NCI-H2081 treated with DMSO at 0.1 percent for 48 hours (cell line): ENCODE measurements at places on chromosomes 13 and 19.

DNA sequence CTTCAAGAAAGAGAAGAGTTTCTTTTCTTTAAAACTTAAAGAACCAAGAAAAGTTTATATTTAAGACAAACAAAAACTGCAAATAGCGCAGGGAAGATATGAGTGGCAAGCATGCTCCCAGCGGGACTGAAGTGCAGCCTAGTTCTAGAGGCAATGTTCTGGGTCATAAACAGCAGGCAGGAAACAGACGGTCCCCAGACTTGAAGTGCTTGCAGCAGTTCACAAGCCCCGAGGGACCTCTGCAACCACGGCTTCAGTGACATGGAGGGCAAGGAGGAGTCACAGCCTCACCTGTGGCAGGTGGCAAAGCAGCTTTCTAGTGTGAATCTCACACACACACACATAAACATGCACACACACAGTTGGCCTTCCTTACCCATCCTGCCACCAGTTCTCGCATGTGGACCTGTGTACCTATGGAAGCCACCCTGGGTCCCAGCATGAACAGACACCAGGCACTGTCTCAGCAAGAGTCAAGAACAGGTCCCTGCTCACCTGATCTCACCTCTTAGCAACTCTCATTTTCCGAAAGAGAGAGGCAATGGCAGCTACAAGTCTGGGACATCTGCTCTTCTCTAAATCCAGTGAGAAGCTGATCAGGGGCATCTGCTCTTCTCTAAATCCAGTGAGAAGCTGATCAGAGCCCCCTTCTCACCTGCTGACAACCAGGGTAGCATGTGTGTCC is 162.0 kb downstream of the EFNB2 start:
- DNase-seq = no peak

GRCh38 chr19:18234194-18234593 is 8.0 kb upstream of the PDE4C start:
- no peak for DNase-seq

GRCh38 chr13:28257305-28257704 is 119.0 kb downstream of the PAN3 start:
- no peak for DNase-seq

DNA sequence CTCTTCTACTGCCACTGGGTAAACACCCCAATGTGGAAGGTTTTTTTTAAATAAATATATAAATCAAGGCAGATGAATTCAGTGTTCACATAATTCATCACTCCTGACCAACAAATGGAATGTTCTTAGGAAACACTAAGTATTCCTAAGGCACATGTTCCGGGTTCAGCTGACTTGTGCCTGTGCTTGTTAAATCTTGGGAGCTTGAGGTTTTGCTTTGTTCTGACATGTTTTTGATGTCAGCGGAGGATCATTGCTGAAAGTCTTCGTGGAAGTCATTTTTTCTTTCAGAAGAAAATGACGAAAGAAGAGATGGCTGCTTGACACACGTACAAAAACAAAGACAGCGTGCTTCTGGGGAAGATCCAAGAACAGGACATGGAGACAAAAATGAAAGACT is 185.8 kb downstream of the MZT1 start:
- DNase-seq = no peak

GRCh38 chr13:78598116-78598781 is 5.1 kb downstream of the POU4F1 start:
- DNase-seq = no peak

GRCh38 chr19:5192568-5192967 is 148.0 kb downstream of the PTPRS start:
- DNase-seq = no peak

DNA sequence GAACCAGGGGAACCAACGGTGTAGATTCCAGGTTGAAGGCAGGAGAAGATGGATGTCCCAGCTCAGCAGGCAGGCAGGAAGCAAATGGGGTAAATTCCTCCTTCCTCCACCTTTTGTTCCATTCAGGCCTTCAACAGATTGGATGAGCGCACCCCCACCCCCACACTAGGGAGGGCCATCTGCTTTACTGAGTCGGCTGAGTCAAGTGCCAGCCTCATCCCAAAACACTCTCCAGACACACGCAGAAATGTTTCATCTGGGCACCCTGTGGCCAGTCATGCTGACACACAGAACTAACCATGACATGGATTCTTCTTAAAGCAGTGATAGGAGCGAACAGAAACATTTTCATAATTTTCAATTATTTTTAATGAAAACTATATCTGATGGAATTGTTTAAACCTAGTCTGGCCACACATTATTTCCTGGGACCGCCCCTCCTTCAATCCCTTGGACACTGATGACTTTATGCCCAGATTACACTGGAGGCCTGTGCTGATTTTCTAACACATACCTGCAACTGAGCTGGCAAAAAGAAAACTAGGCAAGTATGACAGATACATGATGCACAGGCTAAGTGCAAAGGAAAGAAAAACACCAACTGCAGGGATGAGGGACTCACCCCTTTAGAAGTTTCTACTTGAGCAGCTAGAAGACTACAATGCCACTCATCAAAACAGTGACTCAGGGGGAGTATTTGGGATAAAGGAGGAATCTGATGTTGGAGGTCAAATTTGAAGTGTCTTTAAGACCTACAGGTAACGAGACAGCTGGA is 154.2 kb downstream of the TNFRSF19 start:
- no peak for DNase-seq

DNA sequence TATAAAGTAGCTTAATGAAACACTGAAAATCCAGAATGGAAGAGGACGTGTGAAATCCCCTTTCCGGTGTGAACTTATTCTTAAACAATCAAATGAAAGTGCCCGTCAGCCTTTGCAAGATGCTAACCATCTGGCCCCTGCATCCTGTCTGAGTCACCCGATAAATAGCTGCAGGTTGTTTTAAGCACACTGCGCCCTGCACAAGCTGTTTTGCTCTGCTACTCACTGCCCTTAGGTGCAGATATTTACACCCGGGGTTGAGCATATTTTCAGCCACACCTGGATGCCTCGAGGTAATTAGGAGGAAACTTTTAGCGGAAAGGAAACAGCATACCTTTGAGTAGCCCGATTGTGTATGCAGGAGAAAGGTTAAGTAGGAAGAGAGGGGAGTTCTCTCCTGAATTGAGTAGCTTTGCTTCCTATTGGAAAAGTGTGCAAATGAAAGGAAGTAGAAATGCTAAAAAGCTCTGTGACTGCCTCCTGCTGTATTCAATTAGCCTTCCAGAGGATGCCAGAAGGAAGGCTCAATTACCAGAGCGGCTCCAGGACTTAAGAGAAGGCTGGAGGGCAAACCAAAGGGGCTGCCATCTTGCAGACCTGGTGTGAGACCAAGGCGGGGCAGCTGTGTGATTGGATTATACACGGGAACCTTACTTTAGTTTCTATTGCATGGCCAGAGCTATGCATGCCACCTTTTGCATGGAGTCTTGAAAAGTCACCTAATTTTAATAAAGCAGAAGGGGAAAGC is 42.5 kb downstream of the IRS2 start:
- DNase-seq = no peak

DNA sequence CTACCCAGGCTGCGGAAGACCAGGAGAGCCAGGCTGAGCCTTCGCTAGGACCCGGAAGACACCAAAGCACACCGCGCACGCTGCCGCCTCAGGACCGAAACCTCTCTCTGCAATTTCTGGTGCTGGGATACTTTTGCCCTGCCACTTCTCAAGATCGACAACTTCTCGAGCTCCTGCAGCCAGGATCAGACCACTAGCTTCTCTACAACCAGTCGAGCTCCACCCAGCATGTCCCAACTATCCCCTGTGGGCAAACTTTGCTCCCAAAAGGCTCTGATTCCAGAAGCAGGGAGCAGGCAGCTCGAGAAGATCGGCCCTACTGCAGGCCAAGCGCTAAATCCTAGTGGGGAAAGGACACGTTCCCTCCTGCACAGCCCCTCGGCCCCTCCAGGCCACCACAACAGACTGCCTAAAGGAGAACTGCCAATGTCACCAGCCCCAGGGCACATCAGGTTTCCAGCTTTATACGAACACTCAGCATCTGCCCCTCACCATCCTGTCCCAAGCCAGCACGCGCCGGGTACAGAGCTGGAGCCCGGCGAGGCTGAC is 979 bp downstream of the AKAP8 start:
- DNase-seq = no peak

DNA sequence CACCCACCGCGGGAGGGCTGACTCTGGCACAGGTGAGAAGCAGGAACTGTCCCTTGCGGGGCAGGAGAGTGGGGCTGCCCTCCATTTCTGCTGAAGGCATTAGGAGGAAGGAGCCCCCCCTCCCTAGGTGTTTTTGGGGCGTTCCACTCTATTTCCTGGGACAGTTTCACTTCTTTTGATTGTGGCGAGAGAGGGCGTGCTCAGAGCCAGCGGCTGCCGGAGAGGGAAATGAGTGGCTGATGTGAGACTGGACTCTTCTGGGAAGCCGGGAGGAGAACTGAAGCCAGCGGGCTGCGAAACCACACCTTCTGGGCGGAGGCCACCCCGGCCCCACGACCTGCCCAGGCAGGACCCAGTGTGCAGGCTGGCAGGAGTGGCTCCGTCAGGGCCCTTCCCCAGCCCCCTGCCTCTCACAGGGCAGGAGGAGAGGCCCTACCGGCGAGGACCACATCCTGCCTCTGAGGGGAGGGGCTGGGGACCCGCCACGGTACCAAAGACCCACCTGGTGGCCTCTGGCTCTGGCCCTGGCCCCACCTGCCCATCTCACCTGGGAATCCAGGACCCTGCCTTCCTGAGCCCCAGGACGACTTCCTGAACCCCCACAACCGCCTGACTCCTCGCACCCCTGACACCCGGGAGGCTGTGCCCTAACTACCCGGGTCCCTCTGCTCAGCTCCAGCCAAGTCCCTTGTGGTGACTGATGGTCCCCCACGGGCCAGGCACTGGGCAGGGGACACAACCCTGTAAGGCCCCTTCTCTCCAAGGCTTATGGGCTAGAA is 25.9 kb downstream of the MPND start:
- DNase-seq = no peak

- DNase-seq = no peak
Observed at GRCh38 chr13:88745011-88745410, 1073.8 kb downstream of the SLITRK5 start.

DNA sequence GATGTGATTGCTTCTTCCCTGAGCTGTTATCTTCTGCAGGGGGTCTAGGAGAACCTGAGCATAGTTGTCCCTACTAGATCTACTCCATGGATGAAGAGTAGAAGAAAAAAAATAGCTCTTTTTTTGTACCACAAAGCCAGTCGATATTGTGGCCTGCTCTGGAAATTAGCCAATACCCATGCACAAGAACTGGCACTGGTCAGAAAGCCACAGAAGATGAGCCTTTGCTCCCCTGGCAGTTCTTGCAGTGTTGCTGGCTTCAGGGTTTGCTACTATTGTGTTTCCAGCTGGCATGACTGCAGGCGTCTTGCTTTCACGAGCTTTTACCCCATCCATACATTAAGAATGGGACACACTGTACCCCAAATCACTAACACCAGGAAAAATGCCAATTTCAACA is 547.7 kb upstream of the KLF12 start:
- DNase-seq = no peak

GRCh38 chr13:95349267-95349666 is 48.0 kb upstream of the ABCC4 start:
- no peak for DNase-seq

DNA sequence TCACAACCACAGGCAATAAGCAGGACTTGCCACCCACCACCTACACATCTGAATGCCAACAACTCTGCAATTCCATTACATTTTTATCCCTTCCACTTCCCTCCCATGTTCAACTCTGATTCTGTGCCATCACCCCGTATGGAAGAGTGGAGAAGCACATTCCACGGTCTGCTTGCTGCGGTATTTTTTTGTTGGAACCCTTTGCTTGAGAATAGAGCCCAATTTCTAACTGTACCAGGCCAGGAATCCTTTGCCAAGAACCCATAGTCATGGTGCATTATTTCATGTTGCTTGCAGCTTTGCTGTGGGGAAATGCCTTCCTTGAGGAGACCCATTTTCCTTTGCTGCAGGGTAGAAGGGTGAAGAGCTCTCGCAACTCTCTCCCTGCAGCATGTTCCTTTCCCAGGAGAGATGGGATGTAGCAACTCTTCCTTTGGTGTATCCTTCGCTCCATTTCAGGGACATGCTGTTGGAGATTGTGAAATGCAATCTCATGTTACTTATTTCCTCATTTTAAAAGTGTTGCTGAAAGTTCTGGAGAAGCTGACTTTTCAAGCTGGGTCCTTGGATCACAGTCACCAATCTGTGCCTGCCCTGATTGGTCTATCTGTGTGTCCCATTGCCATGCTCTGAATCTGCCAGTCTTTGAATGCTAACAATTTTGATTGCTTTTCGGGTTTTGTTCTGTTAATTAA is 69.8 kb upstream of the STARD13 start:
- DNase-seq = no peak

DNA sequence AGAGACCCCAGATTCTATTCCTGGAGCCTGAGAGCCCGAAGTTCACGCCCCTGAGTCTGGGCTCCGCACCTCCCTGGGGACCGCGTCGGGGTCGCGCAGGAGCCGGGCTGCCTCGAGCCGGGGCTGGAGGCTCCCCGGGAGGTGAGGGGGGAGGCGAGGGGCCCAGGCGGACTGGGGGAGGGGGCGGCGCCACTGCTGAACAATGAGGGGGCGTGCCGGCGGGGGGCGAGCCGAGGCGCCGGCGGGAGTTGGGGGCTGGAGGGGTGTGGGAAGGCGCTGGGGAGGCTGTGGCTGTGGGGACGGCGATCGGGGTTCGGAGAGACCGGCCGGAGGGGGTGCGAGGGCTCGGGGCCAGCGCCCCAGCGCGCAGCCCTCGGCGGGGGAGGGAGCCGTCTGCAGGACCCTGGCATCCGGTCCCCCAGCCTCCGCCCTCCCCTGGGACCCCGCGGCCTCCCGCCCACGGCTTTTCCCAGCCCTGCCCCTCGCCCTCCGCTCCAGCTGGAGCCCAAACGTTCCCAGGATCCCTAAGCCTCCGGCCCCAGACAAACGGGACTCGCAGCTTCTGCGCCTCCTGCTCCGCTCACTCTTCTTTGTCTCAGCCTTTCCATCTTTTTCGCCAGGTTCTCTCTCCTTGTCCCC is 922 bp downstream of the PLEKHG2 start:
- no peak for DNase-seq

- no peak for DNase-seq
Observed at GRCh38 chr13:71772361-71772760, 94.6 kb downstream of the DACH1 start.

DNA sequence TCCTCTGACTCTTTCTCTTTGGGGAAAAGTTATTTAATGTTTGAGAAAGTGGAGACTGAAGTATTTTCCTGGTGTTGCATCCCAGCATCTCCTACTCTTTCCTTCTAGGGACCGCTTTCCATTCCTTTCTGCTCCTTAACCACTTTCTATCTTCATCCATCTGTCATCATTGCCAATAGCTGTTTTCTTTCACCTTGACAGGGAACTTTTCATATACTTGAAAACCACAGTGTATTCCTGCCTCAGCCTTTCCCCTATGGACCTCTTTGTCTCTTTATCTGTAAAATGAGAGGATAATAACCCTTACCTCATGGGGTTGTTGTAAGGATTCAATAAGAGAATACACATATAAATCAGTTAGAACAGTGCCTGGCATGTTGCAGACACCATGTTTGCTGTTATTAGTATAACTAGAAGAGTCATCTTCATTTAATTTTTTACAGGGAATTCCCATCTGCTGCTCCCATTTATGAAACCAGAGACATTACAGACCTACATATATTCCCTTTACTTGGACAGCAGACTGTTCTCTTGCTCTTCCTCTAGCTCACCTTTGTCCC is 31.8 kb downstream of the LCP1 start:
- no peak for DNase-seq
